Frontal cortex (tissue), 4 donors: ENCODE measurements at places on chromosomes 7 and 10. TPM values are rescaled to one million over a fixed set of nuclear protein-coding genes. Genes with fewer than 3 reads are reported as not detected.

TMEM176B gene
- total RNA-seq, result 2.4 TPM

GRCh38 chr7:103996639-103997038, 7.2 kb upstream of the RELN start:
- DNase-seq, result no peak

DNA sequence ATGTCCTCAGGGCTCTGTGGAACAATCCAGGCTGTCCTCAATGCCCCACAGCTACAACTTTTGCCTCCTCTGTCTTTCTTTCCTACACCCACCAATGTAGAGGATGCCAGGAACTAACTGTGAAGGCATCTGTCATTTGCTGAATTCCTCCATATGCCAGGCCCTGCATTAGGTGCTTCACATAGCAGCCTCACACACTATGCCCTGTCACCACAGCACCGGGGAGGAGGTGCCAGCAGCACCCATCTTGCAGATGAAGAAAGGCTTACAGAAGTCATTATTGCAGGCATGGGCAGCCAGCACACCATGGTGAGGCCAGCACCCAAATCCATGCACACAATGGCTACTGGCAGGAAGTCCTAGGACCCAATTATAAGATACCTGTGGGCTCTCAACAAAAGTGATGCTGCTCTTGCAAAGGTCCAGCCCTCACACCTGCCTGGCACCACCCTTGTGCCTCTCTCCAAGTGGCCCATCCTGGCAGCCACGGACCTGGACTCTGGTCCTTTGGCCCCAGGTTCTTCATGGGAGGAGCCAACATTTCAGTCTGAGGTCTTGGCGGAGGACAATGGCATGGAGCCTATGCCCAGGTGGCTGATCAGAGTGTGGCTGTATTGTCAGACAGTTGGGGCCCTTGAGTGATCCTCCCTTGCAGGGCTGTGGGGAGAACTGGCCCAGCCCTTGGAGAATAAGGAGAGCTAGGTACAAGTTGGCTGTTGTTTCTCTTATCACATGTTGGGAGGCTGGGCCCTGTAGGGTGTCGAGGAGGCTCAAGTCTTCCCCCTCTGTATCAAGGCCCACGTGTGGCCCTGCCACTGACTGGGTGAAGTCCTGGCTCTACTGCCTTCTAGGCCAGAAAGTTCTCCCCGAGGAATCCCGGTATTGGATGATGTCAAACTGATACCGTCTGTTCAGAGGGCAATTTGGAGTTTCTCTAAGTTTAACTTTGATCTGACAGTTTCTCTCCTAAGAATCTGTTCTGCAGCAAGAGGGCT, 14.4 kb upstream of the MYL7 start:
- no peak for DNase-seq

DNA sequence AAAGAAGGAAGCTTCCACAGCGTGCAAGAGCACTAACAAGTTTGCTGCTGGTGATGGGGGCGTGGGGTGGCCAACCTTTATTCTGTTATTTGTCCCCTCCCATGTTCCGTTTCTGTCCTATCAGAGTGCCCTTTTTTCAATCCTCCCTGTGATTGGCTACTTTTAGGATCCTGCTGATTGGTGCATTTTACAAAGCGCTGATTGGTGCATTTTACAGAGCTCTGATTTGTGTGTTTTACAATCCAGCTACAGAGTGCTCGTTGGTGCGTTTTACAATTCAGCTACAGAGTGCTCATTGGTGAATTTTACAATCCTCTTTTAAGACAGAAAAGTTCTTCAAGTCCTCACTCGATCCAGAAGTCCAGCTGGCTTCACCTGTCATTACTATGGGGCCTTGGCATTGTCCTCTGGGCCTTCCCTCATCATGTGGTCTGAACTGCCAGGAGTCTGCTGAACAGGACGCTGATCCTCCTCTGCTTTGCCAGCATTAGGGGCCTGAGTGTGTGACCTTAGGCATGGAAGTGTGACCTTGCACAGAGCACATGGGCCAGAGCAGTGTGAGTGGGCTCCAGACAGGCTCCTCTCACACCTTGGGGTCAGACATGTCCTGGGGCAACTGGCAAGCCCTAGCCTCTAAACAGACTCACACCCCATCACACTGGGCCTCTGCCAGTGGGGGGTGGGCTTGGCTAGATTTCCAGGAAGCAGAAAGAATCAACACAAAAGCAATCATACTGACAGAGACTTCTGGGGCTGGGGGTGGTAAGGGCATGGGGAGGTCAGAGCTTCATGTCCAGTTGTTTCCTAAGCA, 167.4 kb downstream of the PTPN20 start:
- no peak for DNase-seq

DNA sequence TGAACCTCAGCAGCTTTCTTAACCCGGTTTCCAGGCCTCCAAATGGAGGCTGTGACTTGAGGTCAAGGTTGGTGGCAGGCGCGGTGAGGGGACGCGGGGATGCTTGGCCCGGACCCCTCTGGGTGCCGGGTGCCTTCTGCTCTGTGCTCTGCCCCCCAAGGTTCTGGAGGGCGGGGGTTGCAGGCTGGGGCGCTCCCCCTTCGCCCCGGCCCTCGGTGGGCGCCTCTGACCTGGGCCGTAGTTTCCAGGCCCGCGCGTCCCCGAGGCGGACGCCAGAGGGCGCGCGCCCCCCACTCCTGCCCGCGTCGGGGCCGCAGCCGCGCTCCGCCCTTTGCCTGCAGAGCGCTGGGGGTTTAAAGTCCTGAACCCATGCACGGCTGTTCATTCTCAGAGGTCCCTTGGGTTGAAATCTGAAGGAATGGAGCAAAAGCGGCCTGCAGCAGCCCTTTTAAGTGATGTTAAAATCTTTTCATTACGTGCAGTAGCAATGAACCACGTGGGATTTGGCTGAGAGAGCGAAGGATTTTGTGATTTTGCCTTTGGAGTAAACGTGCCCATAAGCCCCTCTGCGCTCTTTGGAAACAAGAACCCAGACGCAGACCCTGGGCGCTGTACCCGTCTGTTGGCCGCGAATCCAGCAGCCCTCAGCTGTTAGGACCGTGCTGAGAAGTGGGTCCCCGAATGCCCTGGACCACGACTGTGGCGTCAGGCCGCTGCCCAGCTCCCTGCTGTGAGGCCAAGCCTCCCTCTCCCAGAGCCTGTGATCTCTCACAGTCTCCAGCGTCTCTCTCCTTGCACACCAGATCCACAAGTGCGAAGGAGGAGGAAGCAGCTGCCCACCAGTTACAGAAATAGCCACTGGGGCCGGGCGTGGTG, 135.0 kb downstream of the ACTR3B start:
- DNase-seq, result peak; percentile 54

GRCh38 chr10:80041162-80041561, 37.3 kb upstream of the TMEM254 start:
- DNase-seq, result no peak
